ENCODE measurements at places on chromosomes 2 and 18.

GRCh38 chr2:86123328-86123925, 17.4 kb downstream of the PTCD3 start:
- no peak for DNase-seq

GRCh38 chr2:45496869-45497268, 114.2 kb downstream of the SRBD1 start:
- DNase-seq: no peak

GRCh38 chr2:202249521-202250253, 11.3 kb upstream of the SUMO1 start:
- DNase-seq: no peak

DNA sequence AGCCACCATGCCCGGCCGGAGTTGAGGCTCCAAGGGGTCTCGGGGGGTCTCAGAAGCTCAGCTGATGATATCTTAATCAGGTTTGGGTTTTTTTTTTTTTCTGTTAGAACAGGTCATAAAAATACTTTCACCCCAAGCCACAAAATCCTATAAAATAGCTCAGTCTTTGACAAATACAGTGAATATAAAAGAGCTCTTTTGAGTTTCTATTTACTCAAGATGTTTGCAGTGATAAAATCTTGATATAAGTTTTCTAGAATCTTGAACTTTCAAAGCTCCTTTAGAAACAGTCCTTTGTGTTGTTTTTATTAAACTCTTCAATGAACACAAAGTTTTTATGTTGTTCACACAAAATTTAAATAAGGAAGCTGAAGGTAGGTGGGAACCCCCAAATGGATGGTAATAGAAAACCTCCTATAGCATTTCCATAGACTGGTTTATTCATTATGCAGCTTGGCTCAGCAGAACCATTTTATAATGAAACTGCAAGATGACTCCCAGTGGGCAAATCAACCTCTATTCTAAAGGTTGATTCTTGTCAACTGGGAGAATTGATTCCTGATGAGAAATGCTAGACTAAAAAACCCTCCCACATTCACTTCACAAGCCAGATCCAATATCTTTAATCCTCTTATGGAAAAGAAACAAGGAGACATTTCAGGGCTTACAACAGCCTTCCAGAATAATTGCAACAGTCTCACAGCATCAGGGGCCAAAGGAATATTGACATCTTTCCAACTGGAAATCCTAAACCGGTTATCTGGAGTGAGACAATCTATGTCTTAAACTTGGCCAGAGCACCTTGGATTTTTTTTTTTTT, 13.6 kb upstream of the NARS1 start:
- DNase-seq: no peak

DNA sequence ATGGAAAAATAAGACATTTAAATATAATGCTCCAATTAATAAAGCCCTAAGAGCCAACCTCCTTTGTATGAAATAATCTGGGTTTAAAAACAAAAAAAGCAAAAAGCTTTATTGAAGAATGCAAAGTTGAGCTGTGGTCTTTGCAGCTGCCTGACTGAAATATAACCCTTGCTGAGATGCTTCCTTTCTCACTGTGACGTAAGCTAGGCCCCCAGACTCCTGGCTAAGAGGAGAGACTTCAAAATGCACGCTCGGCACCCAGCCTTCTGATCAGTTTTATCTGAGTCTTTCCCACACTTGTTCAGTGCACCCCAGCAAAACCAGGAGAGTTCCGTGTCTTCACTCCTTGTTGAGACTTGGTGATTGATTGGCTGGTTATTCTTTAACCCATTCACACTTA, 115.3 kb downstream of the BCL11A start:
- DNase-seq: no peak

- DNase-seq: peak; percentile 51
Measured at GRCh38 chr18:50104421-50104820, 90.5 kb downstream of the MYO5B start.

DNA sequence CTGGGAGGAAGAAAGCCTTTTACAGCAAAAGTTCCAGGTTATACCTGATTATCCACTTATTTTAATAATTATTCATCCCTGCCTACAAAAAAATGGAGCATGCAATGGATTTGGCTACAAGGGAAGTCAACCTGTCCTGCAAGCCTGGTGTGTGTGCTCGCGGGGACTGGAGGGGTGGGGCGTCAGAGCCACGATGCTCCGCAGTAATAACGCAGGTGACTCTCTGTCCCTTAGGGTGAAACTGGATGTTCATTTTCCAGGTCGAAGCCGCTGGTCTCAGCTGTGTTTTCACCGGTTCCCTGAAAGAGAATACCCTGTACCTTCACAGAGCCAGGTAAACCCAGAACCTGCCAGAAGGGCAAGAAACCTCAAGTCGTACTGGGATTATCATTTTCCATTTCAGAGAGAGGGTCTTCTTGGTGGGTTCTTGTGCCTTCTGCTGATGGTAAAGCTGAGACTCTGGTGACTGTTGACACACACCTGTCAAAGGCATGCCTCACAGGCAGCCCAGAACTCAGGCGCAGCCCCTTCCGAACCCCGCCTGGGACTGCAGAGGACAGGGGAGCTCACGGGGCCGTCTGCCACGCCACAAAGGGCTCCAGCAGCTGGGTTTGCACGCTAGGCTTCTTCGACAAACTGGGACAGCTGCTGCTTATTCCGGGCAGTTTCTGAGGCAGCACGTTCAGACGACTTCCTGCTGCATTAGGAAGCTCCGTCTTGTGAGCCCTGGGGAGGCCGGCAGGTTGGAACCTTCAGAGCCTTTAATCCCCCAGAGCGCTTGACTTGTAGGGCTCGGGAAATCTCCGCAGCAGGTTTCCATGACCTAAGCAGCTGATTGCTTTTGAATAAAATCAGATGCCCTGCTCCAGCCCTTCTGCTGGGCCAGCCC, 58.6 kb downstream of the KCNG2 start:
- peak; percentile 23 for DNase-seq

GRCh38 chr18:75129717-75130477, 79.0 kb downstream of the PTGR3 start:
- no peak for DNase-seq

- no peak for DNase-seq
Measured at GRCh38 chr2:221169724-221170123, 402.4 kb downstream of the EPHA4 start.

DNA sequence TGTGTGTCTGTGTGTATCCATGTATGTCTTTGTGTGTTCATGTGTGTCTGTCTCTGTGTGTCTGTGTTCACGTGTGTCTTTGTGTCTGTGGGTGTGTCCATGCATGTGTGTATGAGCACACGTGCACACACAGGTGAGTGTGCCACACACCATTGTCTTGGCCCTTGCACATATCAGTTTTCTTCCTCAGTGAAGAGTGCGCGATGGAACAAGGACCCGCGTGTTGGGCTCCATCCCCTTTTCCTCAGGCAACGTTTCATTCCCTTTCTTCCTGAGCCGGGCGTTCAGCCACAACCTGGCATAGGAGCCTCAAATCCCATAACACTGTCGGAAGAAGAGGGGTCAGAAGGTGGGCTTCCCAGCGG, 74.3 kb downstream of the PTGR3 start:
- DNase-seq: no peak

- no peak for DNase-seq
Measured at GRCh38 chr2:174563530-174564282, 33.9 kb downstream of the WIPF1 start.

- DNase-seq: no peak
Measured at GRCh38 chr18:51192696-51193095, 4.8 kb downstream of the MEX3C start.

DNA sequence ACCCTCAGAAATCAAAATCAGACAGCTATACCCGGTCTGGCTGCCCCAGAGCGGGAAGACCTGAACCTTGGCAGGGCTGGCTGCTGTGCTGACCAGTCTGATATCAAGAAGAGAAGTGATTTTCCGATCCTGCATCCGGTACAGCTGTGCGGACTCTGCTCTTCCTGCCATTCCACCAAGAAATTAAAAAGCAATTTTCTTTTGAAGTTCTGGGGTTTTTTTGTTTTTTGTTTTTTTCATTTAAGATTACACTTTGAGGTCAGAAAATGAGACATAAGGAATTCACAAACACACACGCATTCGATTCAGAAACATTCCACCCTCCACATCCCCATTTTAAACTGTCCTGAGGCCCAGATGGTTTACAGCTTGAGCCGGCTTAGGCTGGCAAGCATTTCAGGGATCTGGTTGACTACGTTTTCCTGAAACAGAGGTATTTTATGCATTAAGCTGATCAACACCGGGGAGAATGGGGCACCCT, 156.5 kb downstream of the COL6A3 start:
- DNase-seq: no peak

DNA sequence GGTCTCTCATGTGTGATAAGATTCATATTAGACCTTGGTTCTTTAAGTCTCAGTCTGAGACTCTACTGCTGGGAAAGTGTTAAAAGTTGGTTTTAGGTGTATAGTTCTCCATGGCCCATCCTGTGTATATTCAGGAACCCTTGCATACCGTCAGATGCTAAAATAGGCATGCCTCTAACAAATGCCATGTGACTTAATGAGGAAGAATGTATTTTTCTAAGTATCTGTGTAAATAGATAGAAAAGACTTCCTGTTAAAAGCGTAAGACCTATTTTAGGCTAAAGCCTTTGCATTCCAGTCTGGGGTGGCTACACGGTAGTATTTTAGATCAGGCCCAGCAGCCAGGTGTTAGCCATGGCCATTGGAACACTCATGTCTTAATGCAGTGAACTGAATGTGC, 73.3 kb downstream of the RHBDD1 start:
- peak; percentile 79 for DNase-seq

DNA sequence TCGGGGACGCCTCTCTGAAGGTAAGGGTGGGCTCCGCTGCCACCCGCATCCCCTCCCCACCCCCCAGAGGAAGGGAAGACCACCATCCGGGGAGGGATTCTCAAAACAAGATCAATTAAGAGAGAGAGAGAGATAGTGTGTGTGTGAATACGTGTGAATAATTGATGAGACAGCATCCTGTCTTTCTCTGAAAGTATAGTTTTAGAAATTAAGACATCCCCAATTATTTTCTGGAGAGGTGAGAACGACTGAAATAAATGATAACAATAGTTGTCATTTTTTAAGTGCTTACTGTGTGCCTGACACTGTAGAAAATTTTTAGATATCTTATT, 751 bp downstream of the IL18R1 start:
- no peak for DNase-seq

GRCh38 chr18:2655178-2655953, at the start of gene SMCHD1:
Gene SMCHD1 (plus strand): TSS chr18:2655726. CDS start chr18:2656076, 350 bp downstream.
- peak; percentile 80 for DNase-seq

DNA sequence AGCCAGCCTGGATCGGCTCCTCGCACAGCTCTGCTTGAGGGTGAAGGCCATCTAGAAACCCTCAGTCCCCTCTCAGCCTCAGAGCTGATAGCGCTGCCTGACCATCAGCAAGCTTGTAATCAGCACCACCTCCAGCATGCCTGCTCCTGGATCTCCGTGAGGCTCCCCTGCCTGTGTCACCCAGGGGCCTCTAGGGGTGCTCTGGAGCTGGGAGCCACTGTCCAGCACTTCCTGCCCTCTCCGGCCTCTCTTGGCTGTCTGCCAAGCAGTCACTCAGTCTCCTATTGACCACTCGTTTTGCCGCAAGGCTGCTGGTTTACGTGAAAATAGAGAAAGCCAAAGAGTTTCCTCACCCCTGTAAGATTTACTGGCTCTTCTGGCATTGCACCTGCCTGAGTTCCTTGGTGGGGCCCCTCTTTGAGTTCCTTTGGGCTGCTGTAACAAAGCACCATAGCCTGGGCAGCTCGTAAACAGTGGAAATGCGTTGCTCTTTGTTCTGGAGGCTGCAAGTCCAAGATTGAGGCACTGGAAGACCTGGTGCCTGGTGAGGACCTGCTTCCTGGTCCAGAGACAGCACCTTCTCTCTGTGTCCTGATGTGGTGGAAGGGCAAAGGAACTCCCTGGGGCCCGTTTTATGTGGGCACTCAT, 17.9 kb downstream of the CAPN10 start:
- DNase-seq: no peak

- DNase-seq: peak; percentile 19
Measured at GRCh38 chr2:193462411-193462810, 1267.7 kb upstream of the TMEFF2 start.

- no peak for DNase-seq
Measured at GRCh38 chr2:110865188-110865587, 132.8 kb downstream of the ACOXL start.

GRCh38 chr2:167689444-167689843, 558.0 kb downstream of the STK39 start:
- DNase-seq: peak; percentile 1

GRCh38 chr2:68091439-68092034, 28.7 kb upstream of the C1D start:
- DNase-seq: no peak

- peak; percentile 79 for DNase-seq
Measured at GRCh38 chr18:74796841-74797576, 199.3 kb downstream of the ZNF407 start.

GRCh38 chr2:170335351-170335750, 157.4 kb downstream of the MYO3B start:
- DNase-seq: no peak

DNA sequence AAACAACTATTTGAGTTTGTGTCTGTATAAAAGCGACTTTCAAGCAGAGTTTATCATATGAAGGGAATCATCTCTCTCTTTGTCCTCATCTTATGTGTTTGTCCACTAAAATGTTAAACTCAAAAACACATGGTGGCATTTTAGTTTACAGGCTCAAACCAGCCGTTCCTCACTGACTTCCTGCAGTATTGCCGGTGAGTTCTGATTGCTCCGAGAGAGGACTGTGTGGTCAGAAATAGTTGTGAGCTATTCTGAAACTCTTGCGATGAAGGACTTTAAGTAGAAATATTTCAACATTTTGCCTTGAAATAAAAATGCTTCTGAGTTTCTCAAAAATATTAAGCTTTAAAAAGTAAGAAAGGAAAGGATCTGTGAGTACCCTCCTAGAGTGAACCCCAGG, 163.2 kb upstream of the CAVIN2 start:
- no peak for DNase-seq

DNA sequence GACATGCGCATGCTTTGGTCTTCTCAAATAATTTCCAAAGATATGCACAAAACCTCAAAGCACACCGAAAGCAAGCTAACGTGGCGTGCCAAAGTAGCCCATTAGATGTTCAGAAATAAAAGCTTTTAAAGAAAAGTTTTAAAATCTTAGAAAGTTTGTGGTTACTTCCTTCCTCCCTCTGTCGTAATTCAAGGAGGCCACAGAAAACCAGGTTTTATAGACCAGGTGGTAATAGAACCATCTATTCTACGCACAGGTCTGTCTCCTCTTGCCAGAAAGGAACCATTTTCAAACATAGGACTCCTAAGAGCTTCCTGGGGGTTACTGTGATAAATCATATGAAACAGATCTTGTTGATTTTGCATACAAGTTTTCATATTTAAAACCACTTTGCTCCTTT, 487.2 kb downstream of the ARHGAP15 start:
- DNase-seq: no peak

All from fibroblast of skin of back (primary cell).